T47D (cell line): ENCODE measurements at places on chromosomes 16 and 17.

GRCh38 chr17:48981927-48982539 lies 13.6 kb upstream of the GIP start:
- DNase-seq: no peak

- no peak for DNase-seq
Observed at GRCh38 chr16:71218306-71218963, 12.1 kb downstream of the HYDIN start.

- DNase-seq: no peak
Observed at GRCh38 chr16:22813948-22814710, at the start of gene HS3ST2. HS3ST2 (plus strand) TSS chr16:22814162; CDS start chr16:22814611, 449 bp downstream.

GRCh38 chr17:44384281-44384822 lies 5.1 kb downstream of the ITGA2B start:
- no peak for DNase-seq

- no peak for DNase-seq
Observed at GRCh38 chr17:62737513-62737912, 70.6 kb downstream of the MARCHF10 start.

GRCh38 chr16:4795181-4795827 lies at the start of gene SMIM22:
SMIM22 (plus strand) TSS chr16:4795369; CDS start chr16:4795735, 366 bp downstream.
- DNase-seq: no peak

DNA sequence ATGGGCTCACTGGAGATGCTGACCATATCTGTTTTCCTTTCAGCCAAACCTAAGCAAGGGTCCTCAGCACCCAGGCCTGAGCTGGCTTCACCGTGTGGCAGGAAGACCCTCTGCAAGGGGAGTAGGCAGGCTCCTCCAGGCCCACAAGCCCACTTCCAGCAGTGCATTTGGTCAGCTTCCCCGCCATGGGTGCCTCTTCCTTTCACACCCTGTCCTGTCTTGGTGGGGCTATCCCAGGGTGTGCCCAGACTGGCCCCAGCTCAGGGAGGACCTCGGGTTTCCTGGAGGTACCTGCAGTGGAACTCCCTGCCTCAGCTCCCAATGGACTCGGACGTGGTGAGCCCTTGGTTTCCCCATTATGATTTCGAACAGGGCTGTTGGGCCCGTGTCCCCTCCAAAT lies 12.7 kb upstream of the KRTAP17-1 start:
- no peak for DNase-seq

DNA sequence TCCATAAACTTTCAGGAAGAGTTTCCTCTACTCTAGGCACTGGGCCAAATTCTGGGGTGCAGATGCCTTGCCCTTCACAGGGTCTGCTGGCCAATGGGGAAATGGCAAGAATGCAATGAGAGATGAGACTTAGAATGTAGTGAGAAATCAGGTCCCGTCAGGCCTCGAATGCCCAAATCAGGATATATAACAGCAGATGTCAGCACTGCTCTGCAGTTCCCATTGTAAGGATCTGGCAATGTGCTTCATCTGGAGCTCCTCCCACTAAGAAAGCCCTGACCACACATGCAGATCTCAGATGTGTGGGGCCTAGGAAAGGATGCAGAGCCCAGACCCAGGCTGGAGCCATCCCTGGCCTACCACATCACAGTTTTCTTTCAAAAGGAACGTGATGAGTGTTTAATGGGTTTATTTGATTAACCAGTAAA lies 13.9 kb upstream of the LPCAT2 start:
- DNase-seq: no peak

DNA sequence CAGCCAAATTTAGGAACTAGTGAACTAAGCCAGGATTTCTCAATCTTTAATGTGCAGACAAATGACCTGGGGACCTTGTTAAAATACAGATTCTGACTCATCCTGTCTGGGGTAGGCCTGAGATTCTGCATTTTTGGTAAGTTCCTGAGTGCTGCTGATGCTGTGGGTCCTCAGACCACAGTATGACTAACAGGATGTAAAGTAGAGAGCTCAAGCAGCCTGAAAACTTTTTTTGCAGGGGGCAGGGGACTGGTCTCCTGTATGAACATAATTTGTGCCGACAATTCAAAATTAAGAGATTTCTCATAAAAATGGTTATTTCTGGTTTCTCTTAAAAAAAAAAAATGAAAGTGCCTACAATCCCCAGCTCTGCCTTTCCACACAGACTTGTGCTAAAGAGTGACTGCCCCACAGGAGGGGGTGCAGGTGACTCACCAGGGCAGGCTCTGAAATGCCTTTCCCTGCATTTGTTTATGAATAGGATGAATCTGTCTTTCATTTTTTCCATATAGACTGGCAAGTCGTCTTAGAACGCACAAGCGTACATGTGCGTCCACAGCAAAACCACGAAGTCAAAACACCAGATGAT lies 271.5 kb downstream of the PHKB start:
- no peak for DNase-seq

- DNase-seq: no peak
Observed at GRCh38 chr17:56793531-56793930, 40.2 kb downstream of the C17orf67 start.

DNA sequence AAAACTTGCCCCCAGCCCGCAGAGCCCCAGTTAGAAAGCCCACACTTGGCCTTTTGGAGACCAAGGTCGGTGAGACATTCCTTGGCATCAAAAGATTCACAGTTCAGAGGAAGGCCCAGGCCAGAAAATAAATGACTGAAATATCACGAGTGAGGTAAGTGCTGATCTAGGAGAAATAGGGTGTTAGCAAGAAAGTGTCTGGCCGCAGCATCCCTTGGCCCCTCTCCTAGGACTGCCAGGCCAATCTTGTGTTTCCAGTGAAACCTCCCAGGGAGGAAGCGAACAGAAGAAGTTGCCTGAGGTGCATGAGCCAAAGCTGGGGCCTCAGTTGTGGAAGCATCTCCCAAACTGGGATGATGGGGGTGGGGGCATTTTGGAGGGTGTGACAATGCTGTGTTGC lies 22.5 kb upstream of the NSMCE1 start:
- DNase-seq: no peak

DNA sequence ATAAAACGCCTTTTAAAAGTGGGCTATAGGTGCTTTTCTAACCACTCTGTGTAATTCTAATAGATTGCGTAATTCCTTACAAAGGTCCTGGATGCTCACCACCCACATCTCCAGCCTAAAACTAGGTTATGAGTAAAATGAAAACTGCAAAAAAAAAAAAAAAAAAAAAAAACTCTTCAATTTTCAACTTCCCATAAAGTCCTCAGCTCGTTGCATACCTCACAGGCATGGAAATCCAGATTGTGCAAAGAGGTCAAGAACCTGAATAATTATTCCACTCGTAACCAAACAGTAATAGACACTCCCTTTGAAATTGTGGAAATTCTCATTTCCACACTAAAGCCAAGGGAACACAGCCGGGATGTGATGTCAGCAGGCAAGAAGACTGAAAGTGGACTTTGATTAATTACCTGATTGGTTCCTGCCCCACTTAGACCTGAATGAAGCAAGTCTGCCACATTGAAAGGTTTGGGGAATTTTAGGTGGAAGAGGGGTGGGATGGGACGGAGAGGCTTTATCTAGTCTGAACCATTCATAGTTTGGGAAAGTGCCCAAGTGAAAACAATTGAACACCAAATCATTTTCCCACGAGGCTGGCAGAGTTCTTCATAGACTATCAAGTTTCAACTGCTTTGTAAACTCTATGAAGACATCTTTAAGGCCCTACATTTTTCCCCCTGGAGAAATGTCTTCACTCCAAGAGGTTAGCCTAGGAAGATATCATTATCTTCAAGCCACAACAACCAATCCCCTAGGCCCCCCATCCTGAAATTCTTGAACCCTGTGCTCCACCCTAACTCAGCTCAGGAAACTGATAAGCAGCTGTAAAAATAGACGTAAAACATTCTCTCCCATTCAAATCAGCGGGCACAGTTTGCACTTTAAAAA lies 49.1 kb upstream of the TANC2 start:
- DNase-seq: no peak

GRCh38 chr16:64983963-64984362 lies 137.9 kb downstream of the CDH11 start:
- DNase-seq: peak; percentile 3

- DNase-seq: no peak
Observed at GRCh38 chr16:8729779-8730334, 55.4 kb downstream of the ABAT start.

- DNase-seq: no peak
Observed at GRCh38 chr17:68580236-68580770, 20.9 kb downstream of the FAM20A start.

DNA sequence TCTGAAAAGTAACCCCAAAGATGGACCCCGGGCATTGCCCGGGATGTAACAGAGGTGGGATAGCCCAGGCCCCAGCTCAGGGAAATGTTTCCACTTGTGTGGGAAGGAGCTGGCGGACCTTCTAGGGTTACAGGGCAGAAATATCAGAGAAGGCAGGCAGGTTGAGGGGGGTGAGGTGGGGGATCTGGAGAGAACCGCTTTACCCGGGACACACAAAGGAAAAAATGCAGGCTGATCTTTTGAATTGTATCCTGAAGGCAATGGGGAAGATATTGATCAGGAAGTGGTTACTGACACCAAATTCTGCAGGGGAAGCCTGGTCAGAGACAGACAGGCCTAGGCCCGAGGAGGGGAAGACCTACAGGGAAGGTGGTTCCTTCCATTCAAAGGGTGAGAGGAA lies 3.5 kb downstream of the SLC47A1 start:
- no peak for DNase-seq

DNA sequence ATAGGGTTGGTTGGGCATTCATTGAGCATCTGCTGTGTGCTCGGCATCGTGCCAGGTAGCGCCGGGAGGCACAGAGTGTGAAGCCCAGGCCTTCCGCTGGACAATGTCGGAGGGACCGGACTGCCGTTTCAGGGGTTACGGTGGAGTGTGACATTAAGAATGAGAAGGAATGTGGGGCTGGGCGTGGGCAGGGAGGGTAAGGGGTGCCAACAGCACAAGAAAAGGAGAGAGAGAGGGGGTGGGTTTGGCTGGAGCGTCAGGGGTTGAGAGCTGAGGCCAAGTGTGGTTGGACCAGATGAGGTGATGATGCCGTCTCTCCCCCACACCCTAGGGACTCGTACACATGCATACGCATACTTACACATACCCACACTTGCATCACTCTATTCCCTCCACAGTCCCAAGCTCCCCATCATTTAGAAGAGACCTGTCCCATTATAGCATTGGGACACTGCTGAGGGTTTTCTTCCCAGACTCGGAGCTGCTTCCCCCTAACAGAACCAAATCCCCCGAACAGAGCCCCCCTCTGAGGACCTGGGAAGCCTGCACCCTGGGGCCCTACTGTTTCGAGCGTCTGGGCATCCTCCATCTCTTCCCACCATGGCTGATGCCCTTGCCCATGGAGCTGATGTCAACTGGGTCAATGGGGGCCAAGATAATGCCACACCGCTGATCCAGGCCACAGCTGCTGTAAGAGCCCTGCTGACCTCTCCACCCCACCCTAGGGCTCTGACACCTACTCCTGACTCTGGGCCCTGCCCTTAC lies 3.3 kb upstream of the KCTD11 start:
- no peak for DNase-seq

DNA sequence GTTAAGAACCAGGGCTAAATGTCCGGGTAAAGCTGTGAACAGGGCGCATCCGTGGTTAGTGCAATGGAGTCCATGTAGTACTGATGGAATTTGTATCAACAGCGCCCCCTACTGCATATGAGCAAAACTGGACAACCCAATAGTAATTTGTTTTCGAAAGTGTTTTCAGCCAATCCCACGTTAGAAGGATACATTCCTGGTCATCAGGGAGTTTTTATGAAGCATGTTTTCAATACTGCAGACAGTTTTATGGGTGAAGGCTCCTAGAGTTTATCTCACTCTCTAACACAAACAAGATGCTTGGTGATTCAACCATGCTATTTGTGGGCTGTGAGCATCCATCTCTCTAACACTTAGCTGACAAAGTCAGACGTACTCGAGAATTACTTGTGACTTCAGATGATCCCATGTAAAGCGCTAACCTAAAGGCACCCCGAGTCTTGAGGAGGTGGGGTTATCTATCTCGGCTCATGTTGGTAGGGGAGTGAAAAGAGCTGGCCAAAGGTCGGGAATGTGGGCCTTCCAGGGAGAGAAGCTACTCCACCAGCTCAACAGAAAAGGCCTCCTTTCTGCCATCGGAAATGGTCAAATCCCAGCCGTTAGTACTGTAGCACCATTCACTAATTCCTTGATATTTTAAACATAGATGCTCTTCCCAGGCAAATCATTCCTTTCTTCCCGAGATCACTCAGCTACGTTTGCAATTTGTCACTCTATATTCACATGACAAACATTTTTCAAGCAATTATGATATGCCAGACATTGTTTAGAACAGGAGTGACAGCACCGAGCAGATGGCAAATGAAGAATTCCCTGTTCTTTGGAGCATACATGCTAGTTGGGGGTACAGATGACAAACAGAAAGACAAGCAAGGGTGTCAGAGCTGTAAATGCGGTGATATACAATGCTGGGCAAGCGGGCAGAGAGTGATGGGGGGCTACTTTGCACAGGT lies 46.9 kb upstream of the HNF1B start:
- DNase-seq: no peak

GRCh38 chr16:89216315-89217137 lies 977 bp upstream of the ZNF778 start:
- peak; percentile 86 for DNase-seq

GRCh38 chr16:25859645-25860044 lies 167.9 kb downstream of the HS3ST4 start:
- DNase-seq: no peak

DNA sequence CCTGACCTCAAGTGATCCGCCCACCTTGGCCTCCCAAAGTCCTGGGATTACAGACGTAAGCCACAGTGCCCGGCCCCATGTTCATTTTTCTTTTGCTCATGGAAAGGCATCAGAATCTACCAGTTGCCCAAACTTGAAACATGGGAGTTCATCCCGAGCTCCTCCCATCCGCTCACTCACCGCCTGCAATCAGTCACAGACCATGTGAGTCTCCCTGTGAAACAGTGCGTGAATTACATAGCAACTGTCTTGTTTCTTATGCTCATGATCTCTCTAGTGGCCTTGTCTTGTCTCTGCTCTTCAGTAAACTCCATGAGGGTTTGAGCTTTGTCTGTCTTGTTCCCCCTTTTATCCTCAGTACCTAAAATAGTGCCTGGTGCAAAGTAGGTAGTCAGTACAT lies 52.1 kb upstream of the TNRC6A start:
- no peak for DNase-seq

DNA sequence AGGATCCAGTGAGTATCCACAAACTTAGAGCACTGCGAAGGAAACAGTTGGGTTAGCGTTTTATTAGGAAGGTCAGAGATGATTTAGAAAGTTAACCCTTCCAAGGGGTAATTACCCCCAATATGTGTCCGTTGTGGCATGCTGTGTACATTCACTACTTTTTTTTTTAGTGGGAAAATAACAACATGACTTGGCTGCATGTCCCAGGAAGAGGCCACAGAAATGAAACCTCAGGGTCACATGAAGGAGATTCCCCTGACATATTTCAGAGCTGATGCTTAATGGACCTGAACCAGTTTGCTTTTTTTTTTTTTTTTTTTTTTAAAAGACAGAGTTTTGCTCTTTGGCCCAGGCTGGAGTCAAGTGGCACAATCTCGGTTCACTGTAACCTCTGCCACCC lies 167.5 kb downstream of the PRKCA start:
- DNase-seq: no peak

- DNase-seq: no peak
Observed at GRCh38 chr16:24853830-24854229, 8.1 kb downstream of the SLC5A11 start.
